Dermis blood vessel endothelial cell (primary cell): ENCODE measurements at places on chromosomes 11 and 22. TPM values are rescaled to one million over a fixed set of nuclear protein-coding genes. Genes with fewer than 3 reads are reported as not detected.
A peak's percentile ranks its signal among the peaks of the same experiment; 100 is the strongest.

Gene CD3E
- total RNA-seq = not detected in 2 replicates

Gene MICALL1
- total RNA-seq = 36.4 and 52.7 TPM in 2 replicates

Gene MOGAT2
- total RNA-seq = not detected in 2 replicates

Gene PDGFB
- total RNA-seq = 75.7 and 80.1 TPM in 2 replicates

Gene TMX2
- total RNA-seq = 44.8 and 71.9 TPM in 2 replicates

Gene MRGPRE
- not detected in 2 replicates for total RNA-seq

Gene OR51D1
- total RNA-seq = not detected in 2 replicates

Gene CHCHD10
- total RNA-seq = 2.6 and 9.6 TPM in 2 replicates

Gene MLC1
- not detected in 2 replicates for total RNA-seq

Gene SCGB2A2
- not detected in 2 replicates for total RNA-seq

Gene TRIM48
- not detected in 2 replicates for total RNA-seq

DNA sequence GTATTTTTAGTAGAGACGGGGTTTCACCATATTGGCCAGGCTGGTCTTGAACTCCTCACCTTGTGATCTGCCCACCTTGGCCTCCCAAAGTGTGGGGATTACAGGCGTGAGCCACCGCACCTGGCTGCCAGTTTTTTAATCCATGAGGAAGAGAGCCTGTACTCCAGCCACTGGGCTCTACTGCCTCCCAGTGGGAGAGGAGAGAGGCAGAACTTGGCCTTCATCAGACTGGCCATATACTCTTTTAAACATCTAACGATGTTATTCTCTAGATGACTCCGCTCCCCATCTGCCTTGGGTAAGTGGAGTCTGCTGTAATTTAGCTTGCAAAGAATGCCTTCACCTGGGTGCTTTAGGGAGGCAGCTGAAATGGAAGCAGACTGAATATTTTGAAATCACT is 34.6 kb downstream of the SLC6A5 start:
- DNase-seq = no peak

GRCh38 chr11:73705053-73705452 is 55.8 kb downstream of the RAB6A start:
- no peak for DNase-seq

DNA sequence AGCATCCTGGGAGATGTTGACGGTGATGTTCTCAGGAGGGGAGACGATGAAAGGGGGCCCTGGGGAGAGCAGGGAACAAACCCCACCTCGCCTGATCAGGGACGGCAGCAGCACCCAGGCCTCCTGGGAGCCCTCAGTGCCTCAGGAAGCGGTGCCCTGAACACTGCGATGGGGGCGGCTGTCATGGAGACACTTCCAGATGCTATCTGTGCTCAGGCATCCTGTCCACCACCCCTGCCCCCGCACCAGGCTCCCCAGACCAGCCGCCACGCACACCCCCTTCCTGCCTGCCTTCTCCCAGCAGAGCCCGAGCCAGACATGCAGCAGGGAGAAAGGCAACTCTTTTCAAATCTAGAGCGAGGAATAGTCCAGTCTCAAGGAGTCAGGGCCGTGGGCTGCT is 20.6 kb downstream of the IGSF9B start:
- no peak for DNase-seq

- DNase-seq = no peak
These were observed 549.3 kb upstream of the CCDC90B start for GRCh38 chr11:83835423-83835822.

DNA sequence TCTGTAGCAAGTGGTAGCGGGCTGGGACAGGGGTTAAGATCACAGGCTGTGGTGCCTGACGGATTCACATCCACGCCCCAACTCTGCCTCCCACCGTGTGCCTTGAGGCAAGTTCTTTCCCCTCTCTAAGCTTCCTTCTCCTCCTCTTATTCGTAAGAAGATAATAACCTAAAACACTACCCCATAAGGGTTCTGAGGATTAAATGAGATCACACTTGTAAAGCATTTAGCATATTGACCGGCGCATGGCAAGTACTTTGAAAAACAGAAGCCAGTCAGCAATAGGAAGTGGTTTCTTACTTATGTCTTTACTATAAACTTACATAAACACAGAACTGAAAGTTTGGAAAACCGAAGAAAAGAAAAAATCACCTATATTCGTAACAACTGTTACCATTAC is 15.5 kb upstream of the LMO2 start:
- DNase-seq = no peak

DNA sequence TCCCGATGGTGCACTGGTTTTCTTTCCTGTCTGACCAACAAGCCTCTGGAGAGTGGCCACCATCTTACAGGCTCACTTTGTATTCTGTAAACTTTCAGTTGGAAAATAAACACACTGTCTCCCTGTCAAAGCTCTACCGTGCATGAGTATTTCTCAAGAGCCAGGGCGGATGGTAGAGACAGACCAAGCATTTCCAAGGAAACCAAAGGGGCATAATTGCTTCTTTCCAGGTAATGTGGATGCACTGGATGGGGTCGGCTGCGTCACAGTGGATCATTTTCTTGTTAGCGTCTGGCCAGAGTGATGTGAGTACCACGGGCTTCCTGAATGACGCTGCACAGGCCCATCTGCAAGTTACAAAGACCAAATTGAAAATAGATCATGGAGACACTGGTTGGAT is 5.1 kb upstream of the SEZ6L start:
- DNase-seq = no peak

DNA sequence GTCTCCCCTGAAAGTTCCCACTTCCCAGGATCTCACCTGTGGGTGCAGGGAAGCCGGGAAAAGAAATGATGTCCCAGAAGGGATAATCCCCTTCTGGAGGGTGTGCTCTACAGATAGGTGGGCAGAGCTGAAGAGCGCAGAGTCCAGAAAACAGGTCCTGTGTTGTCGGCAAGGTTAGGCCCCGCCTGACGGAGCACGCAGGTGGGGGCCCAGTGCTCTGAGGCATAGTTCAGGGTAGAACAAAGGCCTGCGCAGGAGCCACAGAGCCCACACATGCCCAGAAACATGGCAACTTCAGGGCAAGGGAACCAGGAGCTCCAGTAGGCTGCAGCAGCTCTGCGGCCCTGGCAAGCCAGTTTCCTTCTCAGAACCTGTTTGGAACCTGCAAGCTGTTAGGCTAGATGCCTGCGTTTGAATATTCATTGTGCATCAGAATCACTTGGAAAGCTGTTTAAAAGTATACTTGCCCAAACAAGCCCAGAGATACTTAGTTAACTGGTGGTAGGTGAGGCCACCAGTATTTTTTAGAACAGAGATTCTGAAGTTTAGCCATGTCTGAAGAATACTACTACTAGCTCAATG is 386.6 kb downstream of the BUD13 start:
- DNase-seq = no peak

DNA sequence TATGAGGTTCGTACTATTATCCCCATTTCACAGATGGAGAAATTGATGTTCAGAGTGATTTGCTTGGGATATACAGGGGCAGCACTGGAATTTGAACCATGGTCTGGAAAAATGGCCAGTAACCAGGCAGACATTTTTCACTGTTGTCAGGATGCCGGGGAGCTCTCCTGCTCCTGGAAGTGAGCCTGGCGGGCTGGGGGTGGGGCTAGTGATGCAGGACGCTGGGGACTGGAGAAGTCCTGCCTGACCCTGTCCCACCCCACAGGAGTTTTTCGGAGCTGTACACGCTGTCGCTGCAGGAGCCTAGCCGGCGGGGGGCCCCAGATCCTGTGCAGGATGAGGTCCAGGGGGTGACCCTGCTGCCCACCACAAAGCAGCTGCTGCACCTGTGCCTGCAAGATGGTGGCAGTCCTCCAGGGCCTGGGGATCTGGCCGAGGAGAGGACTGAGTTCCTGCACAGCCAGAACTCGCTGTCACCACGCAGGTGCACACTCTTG is 11.1 kb downstream of the SIPA1 start:
- DNase-seq = no peak

- no peak for DNase-seq
These were observed 703.0 kb downstream of the JRKL start for GRCh38 chr11:97092823-97093222.

- DNase-seq = peak; percentile 63
These were observed 2.9 kb upstream of the CYP2R1 start for GRCh38 chr11:14894657-14895598.

DNA sequence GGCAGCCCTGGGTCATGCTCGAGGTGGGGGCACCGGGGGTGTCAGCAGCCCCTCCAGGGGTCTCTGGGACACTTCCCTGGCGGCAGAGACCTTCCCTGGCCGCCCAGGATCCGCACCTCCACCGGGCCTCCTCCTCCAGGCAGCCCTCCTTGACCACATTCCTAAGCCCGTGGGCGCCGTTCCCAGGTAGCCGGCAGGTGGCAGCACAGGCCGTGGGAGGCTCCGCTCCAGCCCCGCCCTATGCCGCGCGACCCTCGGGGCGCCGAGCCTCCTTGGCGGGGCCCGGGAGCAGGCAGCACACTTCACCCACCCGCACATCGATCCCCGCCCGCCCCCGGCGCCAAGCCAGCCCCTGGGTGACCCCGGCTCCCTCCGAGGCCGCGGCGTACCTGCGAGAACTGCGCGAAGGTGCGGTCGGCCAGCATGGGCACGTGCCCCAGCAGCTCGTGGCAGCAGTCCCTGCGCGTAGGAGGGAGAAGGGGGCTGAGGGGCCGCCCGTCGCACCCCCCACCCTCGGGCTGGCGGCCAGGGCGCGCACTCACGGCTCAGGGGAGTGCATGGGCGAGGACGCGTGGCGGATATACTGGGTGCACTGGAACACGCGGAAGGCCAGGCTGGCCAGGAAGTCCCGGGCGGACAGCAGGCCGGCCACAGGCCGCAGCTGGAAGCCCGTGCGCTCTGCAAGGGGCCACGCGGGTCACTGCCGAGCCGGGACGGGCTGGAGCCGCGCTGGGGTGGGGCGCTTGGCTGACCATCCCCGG is 5.3 kb upstream of the INS start:
- peak; percentile 23 for DNase-seq

GRCh38 chr22:22935056-22935545 is 47.5 kb downstream of the IGLL5 start:
- no peak for DNase-seq

DNA sequence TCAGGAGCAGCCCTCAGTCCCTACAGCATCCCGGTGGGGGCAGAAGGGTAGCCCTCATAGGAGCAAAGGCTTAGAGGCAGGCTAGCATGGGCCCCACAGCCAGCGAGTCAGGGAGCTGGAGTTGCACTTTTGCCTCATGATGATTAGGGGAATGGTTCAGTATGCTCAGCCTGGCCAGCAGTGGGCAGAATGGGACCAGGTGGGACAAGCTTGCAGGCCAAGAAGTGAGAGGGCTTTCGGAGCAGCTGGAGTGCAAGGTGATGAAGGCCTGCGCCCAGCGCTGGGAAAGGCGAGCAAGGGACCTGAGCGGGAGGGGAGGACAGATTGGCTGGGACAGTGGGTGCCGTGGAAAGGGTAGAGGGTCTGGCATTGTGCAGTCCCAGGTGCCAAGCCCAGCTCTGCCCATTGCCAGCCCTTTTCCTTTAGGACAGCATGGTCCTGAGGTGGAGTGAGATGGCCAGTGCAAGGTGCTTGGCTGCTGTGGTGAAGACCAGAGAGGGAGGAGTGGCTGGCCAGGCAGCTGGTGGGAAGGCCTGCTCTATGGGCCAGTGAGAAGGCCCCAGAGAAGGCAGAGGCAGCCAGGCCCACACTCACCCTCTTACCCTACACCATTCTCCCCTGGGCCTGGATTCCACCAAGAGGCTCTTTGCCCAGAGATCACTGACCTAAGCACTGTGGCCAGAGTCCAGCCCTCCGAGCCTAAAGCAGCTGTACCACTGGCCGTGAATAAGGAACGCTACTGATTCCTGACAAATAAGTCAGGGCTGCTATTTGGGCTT is 47.9 kb upstream of the SUSD2 start:
- no peak for DNase-seq

GRCh38 chr11:125091247-125091876 is 20.1 kb downstream of the TMEM218 start:
- peak; percentile 81 for DNase-seq

GRCh38 chr11:44450295-44450932 is 115.0 kb upstream of the CD82 start:
- DNase-seq = no peak

DNA sequence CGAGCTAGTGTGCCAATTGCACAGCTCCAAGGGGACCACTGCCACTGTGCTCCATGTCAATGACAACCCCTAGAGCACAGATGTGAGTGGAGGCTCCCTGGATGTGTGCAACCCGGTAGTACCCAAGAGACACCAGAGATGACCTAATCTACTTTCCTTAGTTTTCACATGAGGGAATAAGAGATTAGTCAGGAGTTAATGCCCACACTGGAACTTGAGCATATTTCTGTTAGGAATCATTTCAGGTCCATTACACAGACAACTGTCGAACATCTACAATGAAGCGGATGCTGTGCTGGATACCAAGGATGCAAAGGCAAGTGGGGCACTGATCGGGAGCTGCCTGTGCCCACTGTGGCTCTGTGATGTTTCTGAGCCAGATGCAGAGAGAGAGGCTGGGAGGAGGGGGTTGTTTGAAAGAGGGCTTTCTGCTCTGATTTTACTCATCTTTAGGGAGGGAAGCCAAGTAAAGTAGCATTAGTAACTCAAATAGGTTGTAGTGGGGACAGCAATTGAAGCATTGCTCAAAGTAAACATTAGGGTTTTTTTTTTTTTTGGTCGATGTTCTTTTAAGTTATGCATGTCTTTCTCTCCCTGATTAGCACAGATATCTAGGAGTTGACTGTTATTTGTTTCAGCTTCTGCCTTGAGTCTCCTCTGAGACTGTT is 82.5 kb upstream of the SORL1-AS1 start:
- no peak for DNase-seq

DNA sequence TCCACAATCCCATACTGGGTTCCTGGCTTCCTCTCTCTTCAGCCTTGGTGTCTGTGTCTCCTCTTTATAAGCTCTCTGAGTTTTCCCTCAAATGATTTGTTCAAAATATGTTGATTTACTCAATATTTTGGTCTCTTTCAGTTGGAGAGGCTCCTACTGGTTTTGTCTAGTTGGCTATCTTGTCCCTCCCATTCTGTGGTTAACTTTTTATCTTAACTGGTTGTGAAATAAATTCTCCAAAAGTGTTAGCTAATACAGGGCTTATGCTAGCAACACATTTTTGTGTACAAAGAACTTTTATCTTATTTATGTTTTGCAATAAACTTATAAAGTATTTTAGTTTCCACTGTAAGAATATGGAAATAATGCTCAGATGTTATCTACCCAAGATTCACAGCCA is 200.9 kb downstream of the AASDHPPT start:
- DNase-seq = no peak

- no peak for DNase-seq
These were observed 53.3 kb downstream of the BLID start for GRCh38 chr11:122062763-122063162.

DNA sequence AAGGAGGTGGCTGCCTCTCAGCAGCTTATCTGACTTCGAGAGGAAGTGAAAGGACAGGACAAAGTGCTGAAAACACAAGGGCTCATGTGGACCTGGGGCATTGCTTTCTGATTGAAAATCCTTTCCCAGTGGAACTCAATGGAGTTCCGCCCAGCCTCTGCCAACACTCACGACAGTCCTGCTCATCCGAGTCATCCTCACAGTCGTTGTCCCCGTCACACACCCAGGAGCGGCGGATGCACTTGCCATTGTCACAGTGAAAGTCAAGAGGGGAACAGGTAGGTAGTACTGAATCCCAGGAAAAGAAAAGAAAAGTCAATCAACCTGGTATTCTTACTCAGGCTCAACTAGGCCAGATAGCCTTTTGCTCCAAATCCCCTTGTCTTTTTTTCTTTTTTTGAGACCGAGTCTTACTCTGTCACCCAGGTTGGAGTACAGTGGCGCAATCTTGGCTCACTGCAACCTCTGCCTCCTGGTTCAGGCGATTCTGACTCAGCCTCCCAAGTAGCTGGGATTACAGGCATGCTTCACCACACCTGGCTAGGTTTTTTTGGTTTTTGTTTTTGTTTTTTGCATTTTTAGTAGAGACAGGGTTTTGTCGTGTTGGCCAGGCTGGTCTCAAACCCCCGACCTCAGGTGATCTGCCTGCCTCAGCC is 18.1 kb downstream of the LRP4 start:
- no peak for DNase-seq

GRCh38 chr22:44085743-44086270 is 61.7 kb downstream of the PARVB start:
- peak; percentile 89 for DNase-seq
